Right renal cortex interstitium (tissue), 3 donors: ENCODE measurements at places on chromosomes 12 and 14.

GRCh38 chr14:85604714-85605113, 74.8 kb downstream of the FLRT2 start:
- DNase-seq, result no peak

GRCh38 chr14:70934502-70935134, 27.4 kb downstream of the PCNX1 start:
- DNase-seq, result no peak

- no peak for DNase-seq
Observed at GRCh38 chr12:124588751-124589267, 21.4 kb upstream of the NCOR2 start.

GRCh38 chr12:16246264-16246663, 31.2 kb downstream of the SLC15A5 start:
- no peak for DNase-seq

- DNase-seq, result no peak
Observed at GRCh38 chr12:93430280-93430679, 11.5 kb downstream of the UBE2N start.

DNA sequence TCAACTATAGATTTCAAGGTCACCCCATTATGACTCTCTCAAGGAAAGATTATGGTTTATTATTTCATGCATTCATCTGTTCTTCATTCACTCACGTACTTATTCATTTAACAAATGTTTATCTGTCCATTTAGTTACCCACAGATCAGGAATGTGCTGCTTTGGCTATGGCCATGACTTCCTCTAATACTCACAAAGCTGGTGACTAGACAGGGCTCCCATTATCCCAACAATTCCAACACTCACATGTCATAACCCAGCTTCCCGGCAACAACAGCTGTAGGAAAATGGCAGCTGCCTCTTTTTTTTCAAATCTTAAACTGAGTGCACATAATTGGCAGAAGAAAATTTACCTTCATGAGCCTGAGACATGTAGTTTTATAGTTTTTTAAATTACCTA, 190.8 kb upstream of the CCDC196 start:
- DNase-seq, result no peak

DNA sequence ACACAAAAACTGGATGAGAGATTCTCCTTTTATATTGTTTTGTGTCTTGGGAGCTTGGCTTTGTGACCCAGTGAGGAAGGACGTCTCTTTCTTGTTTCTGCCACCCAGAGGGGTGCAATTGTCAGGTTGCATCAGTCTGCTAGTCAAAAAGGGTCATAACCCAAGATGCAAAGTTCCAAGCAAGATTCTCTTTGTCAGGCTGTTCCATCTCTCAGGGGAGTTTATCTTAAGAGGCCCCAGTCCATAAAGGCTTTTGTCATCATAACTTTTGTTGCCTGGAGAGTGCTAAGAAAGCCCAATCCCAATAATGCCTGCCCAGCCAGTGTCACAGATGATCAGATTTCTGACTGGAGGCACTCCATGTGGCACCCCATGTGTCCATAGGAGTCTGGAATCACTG, 444.9 kb downstream of the TRHDE start:
- no peak for DNase-seq

GRCh38 chr14:106578481-106578880, 1052.1 kb downstream of the TMEM121 start:
- no peak for DNase-seq

DNA sequence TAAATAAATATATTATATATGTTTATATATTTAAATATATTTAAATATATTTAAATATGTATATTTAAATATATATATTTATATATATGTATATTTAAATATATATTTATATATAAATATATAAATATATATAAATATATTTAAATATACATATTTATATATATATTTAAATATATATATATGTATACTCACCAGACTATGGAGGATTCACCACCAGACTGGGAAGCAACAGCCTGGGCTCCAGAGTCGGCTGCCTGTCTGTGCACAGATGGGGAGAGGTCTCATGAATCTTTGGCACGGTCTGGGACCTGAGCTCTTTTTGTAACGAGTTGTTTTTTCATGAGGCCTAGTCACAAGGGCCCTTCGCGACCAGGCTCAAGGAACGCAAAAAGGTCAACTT, 21.3 kb downstream of the NOC4L start:
- no peak for DNase-seq

- DNase-seq, result no peak
Observed at GRCh38 chr12:20272801-20273200, 95.5 kb upstream of the PDE3A start.

DNA sequence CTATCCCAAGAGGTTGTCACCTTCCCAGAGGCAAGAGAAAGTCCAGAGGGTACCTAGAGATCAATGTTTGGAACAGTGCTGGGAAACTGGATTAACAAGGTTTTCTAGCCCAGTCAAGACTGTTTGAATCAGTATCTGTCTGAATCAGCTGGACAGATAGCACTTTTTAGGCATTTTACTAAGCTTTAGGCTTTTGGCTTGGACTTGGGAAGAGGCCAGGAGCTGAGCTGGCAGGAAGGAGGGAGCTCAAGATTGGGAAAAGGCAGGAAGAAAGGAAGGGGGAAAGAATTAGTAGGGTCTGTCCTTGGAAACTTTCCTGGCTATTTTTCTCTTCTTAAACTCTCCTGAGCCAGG, 8.3 kb downstream of the IKZF4 start:
- DNase-seq, result no peak

- DNase-seq, result no peak
Observed at GRCh38 chr12:92908108-92908507, 21.0 kb downstream of the EEA1 start.

DNA sequence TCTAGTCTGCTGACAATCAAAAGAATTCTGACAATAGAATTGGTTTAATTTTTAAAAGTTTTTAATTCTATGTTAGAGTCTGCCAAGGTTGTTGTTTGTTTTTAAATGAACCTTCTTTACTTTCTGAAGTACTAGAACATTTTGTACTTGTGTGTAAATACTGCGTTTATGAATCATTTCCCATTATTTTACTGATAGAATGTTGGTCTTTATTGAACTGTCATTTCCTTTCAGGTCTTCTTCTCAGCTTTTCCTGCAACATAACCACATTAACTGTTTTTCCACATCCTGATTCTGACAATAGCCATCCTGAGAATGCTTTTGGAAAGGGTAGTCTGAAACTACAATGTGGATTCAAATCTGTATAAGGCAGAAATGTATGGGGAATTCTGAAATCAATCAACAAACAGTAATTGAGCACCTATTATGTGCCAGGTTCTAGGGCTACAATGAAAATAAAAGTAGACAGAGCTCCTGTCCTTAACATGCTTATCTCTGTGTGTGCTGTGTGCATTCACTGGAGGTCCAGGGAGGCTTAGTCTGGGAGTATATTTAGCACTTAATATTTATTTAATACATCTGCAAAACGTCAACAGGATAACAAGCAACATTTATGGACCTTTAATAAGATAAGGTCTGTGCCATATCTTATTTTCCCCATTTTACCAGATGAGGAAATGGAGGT, 73.1 kb upstream of the SLC38A2 start:
- no peak for DNase-seq

GRCh38 chr12:121874071-121874470, 14.5 kb upstream of the PSMD9 start:
- DNase-seq, result no peak

DNA sequence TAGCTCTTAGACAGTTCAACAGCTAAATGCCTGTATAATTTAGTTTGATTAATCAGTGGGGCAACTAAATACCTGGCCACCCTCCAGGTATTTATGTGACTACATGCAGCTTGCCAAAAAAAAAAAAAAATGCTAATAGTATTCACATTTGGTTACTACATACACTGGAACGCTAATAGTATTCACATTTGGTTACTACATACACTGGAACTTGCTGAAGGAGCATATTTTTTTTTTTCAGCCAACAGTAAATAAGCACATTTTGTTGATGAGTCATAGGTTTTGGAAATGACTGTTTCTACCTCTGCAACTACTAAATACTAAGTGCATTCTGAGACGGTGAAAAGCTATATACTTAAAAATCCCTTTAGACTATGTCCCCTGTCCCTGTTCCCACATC, 1172.3 kb downstream of the LRFN5 start:
- no peak for DNase-seq

DNA sequence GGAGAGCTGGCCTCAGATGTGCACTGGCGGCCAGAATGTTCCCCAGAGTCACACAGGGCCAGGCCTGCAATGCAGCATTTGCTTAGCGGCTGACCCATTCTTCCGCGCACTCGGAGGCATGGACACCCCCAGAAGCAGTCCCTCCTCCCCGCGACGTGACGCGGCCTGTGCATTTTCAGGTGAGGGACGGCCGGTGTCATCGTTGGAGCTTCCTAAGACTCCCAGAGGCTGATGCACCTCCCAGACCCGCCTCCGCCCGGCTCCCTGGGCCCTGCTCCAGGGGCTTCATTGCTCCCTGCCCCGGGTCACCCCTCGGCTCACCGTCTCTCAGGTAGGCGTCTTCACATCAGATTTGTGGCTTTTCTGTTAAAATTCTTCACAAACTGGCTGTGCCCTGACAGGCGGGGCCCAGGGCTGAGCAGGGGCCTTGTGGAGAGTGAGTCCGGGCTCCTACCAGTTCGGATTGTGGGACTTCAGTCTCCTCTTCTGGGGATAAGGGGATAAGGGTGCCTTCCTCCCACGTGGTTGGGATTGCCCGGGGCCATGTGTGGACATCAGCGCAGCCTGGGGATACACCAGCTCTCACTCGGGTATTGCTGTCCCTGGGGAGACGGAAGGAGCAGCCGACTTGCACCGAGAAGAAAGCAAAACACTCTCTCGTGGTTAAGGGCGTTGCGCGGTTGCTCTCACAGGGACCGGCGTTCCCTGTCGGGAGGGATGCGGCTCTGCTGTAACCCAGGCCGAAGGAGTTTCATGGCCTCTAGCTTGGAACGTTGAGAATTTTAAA, 249.1 kb downstream of the ADGRD1 start:
- no peak for DNase-seq

- DNase-seq, result no peak
Observed at GRCh38 chr12:116365606-116366455, 88.3 kb upstream of the MED13L start.

- DNase-seq, result no peak
Observed at GRCh38 chr14:54348001-54348611, 48.7 kb upstream of the CDKN3 start.

DNA sequence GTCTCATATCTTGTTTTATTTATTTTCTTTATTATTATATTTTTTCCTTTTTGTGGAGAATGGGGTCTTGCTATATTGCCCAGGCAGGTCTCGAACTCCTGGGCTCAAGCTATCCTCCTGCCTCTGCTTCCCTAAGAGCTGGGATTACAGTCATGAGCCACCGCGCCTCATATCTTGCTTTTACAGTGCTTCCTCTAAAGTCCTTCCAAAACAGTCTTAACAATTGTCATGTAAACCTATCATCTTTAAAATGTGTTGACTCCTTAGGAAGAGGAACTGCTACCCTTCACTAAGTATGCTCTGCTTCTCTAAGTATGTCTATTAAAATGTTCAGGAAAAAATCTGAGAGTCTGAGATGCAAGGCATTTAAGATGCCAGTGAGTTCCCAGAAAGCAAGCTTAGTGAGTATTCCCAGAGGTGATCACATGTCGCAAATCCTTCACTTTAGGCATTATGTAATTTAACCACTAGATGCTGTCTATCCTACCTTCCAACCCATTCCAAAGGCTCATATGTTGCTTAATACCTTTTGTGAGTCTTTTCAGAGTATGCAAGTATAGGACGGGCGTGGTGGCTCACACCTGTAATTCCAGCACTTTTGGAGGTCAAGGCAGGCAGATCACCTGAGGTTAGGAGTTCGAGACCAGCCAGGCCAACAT, 19.7 kb upstream of the FOXJ2 start:
- no peak for DNase-seq

GRCh38 chr12:130658145-130658911, 57.8 kb downstream of the RIMBP2 start:
- no peak for DNase-seq

DNA sequence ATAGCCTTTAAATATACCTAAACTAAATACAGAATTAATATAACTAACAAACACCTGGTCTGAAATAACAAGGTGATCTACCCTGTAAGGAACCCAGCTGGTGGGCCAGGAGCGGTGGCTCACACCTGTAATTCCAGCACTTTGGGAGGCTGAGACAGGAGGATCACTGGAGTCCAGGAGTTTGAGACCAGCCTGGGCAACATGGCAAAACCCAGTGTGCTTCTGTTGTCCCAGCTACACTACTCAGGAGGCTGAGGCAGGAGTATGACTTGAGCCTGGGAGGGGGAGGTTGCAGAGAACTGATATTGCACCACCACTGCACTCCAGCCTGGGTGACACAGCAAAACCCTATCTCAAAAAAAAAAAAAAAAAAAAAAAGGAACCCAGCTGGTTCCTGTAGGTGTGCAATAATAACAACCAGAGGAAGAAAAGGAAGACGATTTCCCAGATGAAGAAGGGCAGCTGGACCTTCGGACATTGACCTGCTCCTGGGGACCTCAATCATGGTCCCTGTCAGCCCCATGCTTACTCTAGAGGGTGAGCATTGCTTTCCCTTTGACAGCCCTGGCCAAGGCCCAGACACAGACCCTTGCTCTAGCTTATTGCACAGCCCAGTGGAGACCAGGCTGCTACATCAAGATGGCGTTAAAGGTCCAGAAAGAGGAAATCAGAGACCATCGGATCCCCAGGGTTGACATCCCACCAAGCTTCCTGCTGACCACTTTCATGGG, 5.4 kb downstream of the FOS start:
- no peak for DNase-seq

DNA sequence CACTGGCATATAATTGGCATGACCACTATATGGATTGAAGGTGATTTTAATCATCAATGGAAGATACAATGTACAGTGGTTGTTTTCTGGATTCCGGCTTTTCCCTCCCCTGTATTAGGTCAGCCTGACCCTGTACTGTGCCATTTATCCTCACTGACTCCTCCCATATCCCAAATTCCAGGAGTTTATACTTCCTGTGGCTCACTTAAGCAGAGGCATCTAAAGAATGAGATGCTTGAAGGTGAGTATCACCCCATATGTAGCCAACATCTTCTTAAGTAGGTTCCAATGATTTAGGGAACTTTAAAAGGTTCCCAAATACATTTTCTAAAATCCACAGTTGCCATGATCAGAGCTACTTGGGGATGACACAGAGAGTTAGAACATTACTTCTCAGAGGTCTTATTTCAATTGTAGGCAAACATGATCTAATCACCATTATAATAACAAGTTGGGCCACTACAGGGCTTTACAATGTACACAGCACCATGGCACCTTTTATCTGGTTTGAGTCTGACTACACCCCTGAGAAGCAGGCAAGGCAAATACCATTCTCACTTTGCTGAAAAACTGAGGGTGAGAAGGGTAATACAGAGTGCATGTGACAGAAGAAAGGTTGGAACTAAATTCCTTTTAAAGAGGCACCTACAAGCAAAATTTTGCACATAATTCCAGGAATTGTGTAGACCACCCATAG, 212.3 kb upstream of the GARIN6 start:
- no peak for DNase-seq
